ENCODE measurements at places on chromosomes 5 and 9. TPM values are rescaled to one million over a fixed set of nuclear protein-coding genes. Genes with fewer than 3 reads are reported as not detected.

The TMEM215 gene
- total RNA-seq: not detected

DNA sequence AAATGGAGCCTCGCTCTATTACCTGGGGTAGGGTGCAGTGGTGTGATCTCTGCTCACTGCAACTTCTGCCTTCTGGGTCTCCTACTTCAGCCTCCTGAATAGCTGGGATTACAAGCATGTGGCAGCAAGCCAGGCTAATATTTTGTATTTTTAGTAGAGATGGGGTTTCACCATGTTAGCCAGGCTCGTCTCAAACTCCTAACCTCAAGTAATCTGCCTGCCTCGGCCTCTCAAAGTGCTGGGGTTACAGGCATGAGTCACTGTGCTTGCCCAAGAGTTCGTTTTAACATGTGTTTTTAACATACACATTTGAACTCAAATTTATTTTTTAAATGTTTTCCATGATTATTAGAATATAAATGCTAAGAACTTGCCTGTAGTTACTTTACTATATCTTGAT lies 34.2 kb downstream of the MARCHF6 start:
- no peak for DNase-seq

- DNase-seq: no peak
These were observed 981.2 kb downstream of the TLE4 start for GRCh38 chr9:80552931-80553330.

GRCh38 chr5:23303435-23303834 lies 204.0 kb upstream of the PRDM9 start:
- DNase-seq: no peak

- DNase-seq: no peak
These were observed 32.7 kb downstream of the OSMR start for GRCh38 chr5:38878391-38879077.

The THG1L gene
- total RNA-seq: 28.9 TPM

DNA sequence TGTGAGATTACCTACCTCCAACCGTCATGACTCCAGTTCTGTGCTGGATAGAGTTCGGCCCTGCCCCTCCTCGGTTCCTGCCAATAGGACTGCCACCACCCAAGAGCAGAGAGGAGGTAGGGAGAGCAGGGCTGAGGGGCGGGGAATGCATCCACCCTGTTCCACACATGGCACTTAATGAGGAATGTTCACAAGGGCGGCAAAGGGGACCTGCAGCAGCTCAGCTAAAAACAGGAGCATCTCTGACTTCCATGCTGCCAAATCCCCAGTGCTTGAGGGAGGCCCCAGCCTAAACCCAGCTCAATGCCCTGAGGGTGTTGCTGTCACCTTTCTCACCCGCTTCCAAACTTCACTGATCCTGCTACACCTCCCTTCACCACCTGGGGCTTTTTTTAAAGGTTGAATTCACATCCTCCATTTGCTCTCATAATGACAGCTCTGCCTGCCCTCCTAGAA lies 7.8 kb upstream of the DELE1 start:
- DNase-seq: no peak

The PCDHGC5 gene
- total RNA-seq: 0.24 TPM

GRCh38 chr9:3698531-3698930 lies 172.7 kb upstream of the RFX3 start:
- DNase-seq: no peak

The IL5 gene
- not detected for total RNA-seq

GRCh38 chr5:36369219-36369690 lies 67.6 kb upstream of the RANBP3L start:
- DNase-seq: no peak

Measured in activated B cell treated with CpG ODN at 0.5 μM for 24 hours (primary cell).